ENCODE measurements at places on chromosomes 6 and 20.

DNA sequence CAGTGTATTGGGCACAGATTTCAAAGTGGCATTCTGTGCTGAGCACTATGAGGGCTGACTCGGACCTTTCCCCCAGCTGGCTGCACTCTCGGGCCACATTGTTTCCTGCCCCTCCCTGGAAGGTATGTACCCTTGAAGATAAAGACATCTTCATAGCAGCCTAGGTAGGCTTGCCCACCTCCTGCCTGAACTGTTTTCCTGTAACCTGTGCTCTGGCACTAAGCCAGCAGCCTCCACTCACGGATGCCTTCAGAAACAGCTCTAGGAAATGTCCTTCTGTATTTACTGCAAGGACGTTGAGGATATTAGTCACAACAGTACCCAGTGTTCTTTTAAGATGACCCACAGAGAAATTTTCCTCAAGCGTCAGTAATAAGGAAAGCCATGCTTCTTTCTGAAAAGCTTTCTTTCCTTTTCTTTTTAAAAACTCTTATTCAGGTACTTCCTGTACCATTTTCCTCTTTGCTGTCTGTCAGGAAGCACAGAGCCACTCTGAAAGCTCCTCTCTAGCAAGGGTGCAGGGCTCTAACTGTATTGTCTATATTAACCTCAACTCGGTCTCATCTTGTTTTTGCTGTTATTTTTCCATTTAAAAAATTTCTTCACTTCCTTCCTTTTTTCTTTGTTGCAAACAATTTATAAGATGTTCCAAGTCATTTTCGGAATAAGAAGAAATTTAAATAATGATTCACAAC, 43.5 kb downstream of the TTI1 start:
- DNase-seq = no peak

- no peak for DNase-seq
Observed at GRCh38 chr20:14672066-14672465, 334.7 kb upstream of the FLRT3 start.

- no peak for DNase-seq
Observed at GRCh38 chr20:54002741-54003140, 67.7 kb downstream of the BCAS1 start.

GRCh38 chr6:75149696-75150095, 56.2 kb downstream of the COL12A1 start:
- DNase-seq = no peak

DNA sequence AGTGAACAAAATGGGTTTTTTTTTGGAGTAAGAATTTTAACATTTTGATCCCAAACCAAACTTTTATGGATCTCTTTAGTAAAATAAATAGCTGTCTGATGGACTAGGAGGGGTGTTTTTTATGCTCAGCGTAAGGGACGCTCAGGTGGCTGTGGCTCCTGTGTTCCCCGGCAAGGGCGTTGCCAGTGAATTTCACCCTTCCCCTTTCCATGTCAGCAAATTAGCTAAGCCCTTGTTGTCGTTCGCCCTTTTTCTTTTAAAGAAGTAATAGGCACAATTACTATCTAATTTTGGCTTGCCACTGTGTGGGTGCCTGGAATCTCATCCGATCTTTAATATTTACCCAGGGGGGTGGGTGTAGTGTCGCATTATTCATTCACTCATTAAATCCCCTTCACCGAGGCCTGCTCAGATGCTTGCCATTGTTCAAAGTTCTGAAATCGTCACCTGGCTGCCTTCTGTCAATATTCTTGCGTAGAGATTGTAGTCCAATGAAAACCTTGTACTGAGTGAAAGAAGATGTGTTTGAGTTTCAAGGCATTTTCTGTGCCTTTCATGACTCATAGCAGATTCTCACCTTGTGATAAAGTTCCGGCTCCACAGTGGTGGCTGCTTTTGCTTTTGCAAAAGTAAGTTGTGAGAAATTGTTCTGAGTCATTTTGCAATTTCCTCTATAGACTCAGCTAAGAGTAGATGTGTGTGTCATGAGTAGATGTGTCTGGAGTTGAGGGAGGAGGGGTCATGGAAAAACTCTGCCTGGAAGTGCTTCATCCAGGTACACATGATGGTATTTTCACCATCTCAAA, 40.0 kb upstream of the CLDN20 start:
- no peak for DNase-seq

DNA sequence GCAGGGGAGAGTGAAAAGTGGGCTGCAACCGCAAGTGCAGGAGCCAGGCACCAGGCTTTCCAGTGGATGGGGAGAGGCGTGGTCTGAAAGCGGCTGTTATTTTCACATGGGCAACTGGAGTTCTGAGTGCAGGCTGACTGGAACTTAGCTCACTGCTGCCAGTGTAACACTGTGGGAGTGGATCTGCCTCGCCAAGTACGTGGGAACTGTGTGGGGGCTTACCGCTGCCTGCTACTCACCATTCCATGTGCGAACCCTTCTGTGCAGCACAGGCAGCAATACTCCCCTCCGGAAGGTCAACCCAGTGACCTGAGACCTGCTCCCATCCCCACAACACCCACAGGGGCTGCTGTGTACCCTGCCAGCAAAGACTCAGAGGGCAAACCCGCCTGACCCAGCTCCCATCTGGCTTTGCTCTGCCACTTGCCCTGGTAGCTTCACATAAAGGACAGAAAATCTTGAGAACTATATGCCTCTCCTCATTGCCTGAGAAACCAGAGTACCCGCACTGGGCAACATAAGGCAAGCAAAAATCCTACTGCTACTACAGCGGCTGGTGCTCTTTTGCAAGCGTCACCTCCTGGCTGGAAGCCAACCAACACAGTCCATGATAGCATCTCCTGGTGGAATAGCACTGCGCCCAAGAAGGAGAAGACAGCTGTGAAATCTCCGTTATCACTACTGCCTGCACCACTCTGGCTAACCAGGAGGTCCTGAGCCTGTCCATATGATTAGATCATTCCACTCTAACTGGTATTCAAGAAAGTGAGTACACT, 54.4 kb upstream of the SIRPG start:
- DNase-seq = no peak

GRCh38 chr20:10369723-10370090, 64.3 kb downstream of the MKKS start:
- no peak for DNase-seq

- DNase-seq = no peak
Observed at GRCh38 chr20:496126-496696, 33.9 kb upstream of the TBC1D20 start.

- no peak for DNase-seq
Observed at GRCh38 chr20:36175475-36175995, 21.0 kb downstream of the EPB41L1 start.

- DNase-seq = no peak
Observed at GRCh38 chr6:74249658-74250057, 553.7 kb downstream of the CD109 start.

GRCh38 chr20:31722257-31723068, at the start of gene BCL2L1:
TSS of gene BCL2L1 (minus strand) at chr20:31722868. CDS start at chr20:31722218, 650 bp downstream.
- peak; percentile 39 for DNase-seq

GRCh38 chr6:107535626-107536025, 45.7 kb downstream of the SOBP start:
- no peak for DNase-seq

- DNase-seq = no peak
Observed at GRCh38 chr20:878511-879307, 37.4 kb downstream of the ANGPT4 start.

DNA sequence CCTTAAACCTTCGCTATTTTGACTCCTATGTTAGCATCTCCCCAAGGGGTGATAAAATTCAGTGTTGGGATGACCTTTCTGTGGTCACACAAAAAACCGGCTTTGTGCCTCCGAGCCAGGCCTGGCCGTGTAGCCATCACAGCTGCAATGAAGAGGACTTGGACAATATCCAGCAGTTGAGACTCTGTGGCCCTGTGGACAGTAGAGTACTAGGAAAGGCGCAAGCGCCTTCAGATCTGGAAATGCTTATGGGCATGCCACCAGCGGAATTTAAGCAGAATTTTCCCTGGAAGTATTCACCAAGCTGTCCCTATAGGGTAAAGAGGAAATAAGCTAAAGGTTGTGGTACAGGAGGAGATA, 63.3 kb upstream of the SLC2A12 start:
- no peak for DNase-seq

GRCh38 chr6:167679122-167679736, 147.5 kb upstream of the AFDN start:
- no peak for DNase-seq

GRCh38 chr6:110538416-110539160, 62.2 kb upstream of the SLC22A16 start:
- no peak for DNase-seq

GRCh38 chr6:46186583-46186982, 15.8 kb upstream of the ENPP5 start:
- no peak for DNase-seq

DNA sequence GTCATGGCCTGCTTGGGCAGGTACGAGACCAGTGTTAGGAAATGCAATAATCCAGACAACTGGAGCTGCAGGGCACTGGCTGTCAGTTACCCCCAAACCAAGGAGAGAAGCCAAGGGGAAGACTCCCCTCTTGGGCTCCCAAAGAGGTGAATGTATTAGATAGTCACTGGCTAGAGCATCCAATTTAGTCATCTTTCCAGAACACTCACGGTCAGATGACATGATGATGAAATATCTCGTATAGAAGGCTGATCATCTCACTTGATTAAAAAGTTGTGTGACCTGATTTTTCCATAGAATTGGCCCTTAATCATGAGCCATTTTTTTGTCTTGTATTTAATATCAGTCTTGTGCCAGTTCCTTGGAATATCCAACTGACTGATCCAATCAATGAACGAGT, 40.7 kb downstream of the SLC22A3 start:
- no peak for DNase-seq

- DNase-seq = no peak
Observed at GRCh38 chr6:36594816-36595643, 868 bp downstream of the SRSF3 start.

DNA sequence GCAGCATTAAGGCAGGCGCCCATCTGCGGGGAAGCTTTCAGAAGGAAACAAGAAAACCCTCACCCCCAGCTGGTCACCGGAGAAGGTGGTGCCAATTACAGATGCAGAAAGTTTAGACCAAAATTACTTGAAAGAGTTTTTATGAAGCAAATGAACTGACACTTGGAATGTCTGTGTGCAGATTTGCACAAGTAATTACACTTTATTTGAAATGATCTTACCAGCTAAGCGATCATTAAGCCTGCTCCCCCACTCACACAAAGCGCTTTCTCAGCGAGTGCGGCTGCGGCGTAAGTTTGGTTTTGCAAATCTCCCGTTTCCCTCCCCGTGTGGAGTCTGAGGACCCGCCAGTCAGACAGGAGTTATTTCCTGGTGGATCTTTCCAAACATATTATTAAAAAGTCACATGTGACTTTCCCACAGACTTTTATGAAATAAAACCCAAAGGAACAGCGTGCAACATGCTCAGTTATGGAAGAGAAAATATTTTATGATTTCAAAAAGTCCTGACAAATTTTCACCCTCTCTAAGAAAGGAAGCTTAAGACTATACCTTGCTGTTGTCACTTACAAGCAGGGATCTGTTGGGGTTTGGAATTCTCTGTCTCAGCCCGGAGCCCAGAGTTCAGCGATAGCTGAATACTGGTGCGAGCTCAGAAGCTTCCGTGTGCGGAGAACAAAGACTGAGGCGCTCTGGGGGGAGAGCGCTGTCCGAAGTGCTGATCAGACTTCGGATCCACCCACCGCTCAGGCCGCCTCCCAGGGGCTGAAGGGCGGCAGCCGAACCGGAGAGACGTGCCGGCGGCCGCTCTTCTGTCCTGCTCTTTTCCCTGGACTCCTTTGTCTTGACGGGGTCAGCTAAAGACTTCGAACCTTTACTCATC, 2.7 kb upstream of the MYT1 start:
- DNase-seq = no peak

DNA sequence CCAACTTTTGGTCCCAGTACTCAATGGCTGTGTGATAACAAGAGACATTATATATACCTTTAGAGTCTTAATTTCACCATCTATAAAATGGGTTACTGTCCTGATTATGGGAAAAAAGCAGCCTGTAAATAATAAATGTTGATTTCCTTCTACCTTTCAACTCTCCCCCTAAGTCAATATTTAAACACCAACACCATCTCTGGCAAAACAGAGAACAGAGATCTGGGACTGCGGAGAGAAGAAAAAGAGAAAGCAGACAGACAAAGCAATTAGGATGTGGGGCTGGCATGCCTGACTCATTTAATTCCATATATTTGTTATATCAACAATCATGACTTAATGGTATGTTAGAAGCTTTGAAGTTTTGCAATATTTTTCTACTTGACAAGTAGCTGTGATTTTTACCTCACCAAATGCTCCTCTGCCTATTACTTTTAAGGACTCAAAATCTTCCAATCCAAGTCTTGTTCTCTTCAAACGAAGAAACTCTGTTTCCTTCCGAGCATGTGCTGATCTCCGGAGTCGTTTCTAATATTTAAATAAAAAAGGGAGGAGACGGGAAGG, 23.3 kb downstream of the STK38 start:
- no peak for DNase-seq

DNA sequence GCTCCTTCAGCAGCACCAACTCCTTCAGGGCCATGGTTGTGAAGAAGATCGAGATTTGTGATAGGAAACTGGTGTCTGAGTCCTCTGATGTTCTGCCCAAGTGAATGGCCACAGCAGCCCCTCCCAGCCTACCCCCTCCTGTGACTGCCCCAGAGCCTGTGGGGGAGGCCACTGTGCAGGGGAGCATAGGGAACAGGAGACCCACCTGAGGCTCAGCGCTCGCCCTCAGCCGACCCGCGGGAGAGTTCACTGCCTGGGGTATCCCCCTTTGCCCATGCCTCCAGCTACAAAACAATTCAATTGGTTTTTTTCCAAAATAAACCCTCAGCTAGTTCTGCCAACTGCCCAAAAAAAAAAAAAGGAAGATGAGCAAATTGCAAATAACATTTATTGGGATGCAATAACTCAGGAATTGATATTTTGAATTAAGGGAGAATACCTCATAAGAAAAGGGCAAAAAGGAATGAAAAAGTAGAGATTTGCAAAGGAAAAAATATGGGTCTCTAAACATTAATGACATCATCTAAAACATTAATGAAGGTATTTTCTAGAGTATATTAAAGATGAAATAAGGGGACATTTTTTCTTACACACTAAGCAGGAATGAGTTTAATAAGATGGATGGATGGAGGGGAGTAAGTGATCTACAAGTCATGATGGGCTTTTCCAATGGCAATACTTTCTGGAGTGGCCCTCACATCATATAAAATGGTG, 46.1 kb downstream of the KIAA0319 start:
- DNase-seq = no peak
